NCI-H2081 (cell line): ENCODE measurements at places on chromosomes 4 and X.

GRCh38 chrX:47202877-47203276 is 9.2 kb downstream of the UBA1 start:
- no peak for DNase-seq

DNA sequence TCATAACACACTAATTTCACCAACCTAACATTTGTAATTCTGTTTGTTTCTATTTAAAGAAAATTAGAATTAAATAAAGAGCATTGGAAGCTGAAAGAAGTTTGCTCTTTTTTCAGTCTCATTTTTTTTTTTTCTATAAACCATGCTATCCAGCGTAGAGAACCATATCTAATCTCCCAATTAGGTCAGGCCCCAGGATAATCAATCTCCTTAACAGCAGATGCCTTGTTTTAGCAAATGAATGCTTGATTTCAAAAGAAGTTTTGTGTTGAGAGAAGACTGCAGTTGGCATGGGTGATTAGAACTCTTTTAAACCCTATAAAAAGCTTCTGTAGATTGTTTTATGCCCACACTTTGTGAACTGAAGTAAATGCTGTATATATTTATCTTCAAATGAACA is 15.6 kb upstream of the MAD2L1 start:
- no peak for DNase-seq

DNA sequence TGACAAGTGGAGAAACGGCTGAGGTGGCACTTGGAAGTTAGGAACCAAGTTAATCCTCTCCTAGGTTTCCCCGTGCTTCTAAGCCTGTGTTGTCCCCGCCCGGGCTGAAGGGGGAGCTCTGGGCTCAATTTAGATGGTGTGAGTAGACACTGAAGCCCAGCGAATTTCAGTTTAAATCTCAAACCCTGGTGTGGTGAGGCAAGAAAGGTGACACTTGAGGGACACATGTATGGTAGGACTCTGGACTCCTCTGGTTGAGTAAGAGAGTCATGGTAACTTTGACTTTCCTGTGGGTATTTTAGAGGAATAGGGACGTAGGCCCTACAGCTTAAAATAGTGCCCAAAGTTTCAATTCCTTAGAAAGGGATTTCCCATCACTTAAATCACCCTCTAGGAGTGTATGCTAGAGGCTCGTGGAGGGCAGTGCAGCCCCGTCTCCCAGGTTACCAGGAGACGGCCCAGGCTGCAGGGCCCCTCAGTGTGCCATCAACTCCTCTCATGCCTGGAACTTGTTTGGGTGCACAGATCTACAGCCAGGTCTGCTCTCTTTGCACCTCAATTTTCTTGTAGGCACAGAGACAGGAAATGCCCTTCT is 24.0 kb downstream of the HAND2 start:
- peak; percentile 60 for DNase-seq

DNA sequence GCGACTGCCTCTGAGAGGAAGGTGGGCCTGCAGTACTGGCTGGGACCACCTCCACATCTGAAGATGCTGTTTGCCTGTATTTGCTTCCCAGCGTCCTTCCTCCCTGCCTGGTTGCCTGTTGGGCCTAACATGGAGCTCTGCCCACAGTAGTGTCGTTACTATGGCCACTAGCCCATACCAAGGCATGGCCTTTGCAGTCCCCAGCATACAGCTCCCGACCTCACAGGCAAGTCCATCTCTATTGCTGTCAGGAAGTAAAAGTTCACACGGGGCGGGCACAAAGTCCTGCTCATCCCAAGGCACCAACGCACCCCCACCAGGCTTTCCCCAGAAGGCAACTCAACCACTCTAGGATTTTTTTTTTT is 71.6 kb downstream of the MAML3 start:
- no peak for DNase-seq

GRCh38 chr4:15654593-15655222 is 449 bp downstream of the FBXL5 start:
- peak; percentile 60 for DNase-seq

GRCh38 chrX:75989806-75990590 is 182.9 kb upstream of the PBDC1 start:
- no peak for DNase-seq

- no peak for DNase-seq
Observed at GRCh38 chr4:102612210-102612609, 111.1 kb downstream of the NFKB1 start.

- DNase-seq: no peak
Observed at GRCh38 chrX:33175201-33175600, 36.1 kb downstream of the DMD start.

GRCh38 chrX:130393451-130394074 is 8.1 kb upstream of the GPR119 start:
- peak; percentile 8 for DNase-seq

DNA sequence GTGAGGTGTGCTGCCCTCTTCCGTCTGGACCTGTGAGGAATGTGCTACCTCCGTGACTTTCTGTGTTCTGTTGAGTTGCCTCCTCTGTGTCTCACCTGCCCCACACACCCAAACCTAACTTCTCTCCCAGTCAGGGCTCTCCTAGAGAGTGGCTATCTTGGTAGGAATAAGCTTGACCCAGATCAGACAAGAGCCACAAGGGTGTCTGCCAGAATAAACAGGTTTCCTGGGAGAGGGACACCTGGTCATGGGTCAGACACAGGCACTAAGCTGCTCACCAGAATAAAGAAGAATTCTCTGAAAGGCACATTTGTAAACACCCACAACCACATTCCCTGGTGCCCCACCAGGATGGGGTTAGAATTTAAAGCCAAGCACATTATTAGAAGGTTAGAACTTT is 11.1 kb downstream of the ZNF182 start:
- no peak for DNase-seq

DNA sequence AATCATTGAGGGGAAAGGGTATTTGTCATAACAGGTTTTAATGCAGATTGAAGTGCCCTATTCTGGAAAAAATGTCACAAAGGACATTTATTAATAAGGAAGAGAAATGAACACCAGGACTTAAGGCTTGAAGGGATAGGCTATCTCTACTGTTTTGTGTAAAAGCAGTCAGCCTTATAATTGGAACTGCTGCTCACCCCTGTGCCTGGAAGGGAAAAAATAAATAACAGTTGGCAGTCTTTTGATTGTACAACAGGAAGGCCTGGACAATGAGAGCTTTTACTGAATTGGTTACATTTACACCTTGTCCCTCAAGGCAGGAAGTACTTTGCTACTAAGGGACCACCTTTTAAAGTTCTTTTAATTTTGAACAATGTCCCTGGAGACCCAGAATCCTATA is 17.8 kb upstream of the MAGED4 start:
- DNase-seq: no peak

DNA sequence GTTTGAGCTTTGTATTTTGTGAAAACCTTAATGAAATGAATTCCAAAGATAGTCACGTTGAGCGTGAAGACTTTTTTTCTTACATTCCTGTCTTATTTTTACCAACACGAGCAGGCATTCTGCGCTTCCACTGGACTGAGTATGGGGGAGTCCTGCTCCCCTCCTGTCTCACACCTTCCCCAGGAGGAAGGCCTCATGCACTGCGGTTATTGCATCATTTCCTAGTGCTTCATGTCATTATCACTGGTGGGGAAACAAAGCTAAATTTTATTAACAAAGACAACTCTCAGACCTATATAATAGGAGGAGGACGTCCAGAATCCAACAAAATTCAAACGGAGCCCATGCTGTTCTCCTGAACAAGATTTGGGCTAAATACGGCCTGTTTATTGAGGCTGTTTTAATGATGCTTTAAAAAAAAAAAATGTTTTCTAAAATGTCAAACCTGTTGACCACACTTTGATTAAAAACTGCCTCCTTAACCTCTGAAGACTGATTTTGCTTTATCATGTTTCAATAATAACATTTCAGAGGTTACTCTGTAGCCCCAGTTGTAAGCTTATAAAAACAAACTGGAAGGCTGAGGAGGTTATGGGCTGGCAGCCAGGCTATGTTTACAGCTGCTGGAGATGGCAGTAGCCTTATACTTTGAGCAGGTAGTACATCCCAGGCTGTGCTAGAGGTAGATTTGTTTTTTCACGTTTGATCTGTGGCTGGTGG is 118.0 kb downstream of the SOWAHB start:
- no peak for DNase-seq

GRCh38 chr4:8536467-8536866 is 43.7 kb upstream of the GPR78 start:
- DNase-seq: no peak

GRCh38 chrX:149221230-149221629 is 283.9 kb downstream of the IDS start:
- DNase-seq: no peak

DNA sequence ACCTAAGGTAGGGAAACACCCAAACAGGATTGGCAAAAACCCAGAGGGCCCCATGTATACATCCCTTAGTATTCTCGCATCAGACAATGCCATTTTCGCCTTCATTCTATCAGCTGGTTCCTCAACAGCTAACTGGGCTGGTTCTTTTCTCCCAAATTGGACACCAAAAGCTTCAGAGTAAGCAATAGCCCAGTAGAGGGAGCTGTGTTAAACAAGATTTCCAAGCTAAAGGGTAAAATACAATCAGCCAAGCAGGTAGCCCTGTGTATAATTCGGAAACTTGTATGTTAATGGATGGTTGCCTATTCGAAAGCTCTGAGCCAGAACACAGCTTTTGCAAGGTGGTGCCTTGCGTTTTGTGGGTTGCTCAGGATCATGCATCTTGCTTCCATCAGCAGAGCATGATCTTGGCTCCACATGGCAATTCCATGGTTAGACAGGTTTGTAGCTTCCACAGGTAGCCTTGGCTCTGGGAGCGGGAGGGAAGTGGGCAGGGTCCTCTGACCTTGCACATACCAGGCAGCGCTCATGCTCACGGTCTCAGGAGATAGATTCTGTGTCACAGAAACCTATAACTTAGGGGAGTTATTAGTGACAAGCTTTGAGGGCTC is 115.2 kb upstream of the LNX1 start:
- DNase-seq: peak; percentile 55

GRCh38 chrX:24542756-24543155 is 77.7 kb downstream of the PDK3 start:
- DNase-seq: no peak

DNA sequence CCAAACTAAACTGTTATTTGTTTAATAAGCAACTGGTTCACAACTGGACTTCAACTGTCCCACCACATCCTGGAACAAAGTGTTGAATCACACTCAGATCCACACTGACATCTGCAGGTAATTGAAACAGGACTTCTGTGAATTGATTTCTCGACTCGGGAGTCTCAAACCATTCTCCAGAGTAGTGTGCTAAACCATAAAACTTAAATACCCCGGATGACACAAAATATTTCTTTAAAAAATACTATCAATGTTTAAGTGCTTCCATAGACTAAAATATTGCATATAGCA is 95.4 kb upstream of the PLAC1 start:
- DNase-seq: no peak

- no peak for DNase-seq
Observed at GRCh38 chrX:101478366-101478765, 6.9 kb upstream of the ARMCX4 start.

GRCh38 chrX:15500497-15500966 is at the start of gene BMX:
Gene BMX, plus strand, starts transcription at chrX:15500807. Its CDS starts 7,547 bp downstream, at chrX:15508354.
- DNase-seq: no peak

DNA sequence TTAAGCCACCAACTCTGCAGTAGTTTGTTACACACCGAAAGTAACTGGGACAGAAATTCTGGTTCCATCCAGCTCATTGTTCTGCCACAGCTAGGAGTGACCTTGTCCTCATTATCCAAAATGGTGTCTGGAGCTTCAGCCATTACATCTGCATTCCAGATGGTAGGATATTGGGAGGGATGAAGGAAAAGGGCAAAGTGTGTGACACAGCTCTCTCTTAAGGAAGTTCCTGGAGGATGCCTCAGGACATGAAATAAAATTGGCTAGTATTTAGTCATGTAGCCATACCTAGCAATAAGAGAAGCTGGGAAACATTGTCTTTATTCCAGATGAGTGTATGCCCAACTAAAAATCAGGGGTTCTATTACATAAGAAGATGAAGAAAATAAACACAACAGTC is 262.0 kb downstream of the BCOR start:
- DNase-seq: no peak

GRCh38 chr4:1939664-1940509 is 68.7 kb downstream of the NSD2 start:
- DNase-seq: no peak
